ENCODE measurements at places on chromosomes 3 and 15. TPM values are rescaled to one million over a fixed set of nuclear protein-coding genes. Genes with fewer than 3 reads are reported as not detected.

The USP3 gene
- total RNA-seq = 169 TPM

GRCh38 chr3:153111016-153111415 lies 51.0 kb upstream of the RAP2B start:
- H3K4me3 ChIP-seq = no peak overlapping the region
- no peaks in the 10 kb centered on the region for H3K27me3 ChIP-seq
- no peaks in the 10 kb centered on the region for H3K36me3 ChIP-seq
- H3K4me1 ChIP-seq = no peaks in the 10 kb centered on the region

- H3K4me3 ChIP-seq = no peak overlapping the region
- H3K27me3 ChIP-seq = no peaks in the 10 kb centered on the region
- no peaks in the 10 kb centered on the region for H3K4me1 ChIP-seq
- H3K27ac ChIP-seq = no peak overlapping the region
- H3K36me3 ChIP-seq = no peaks in the 10 kb centered on the region
Observed at GRCh38 chr3:167361306-167361705, 18.8 kb downstream of the ZBBX start.

The TNFSF10 gene
- 9.5 TPM for total RNA-seq

GRCh38 chr3:191345334-191345733 lies 15.0 kb upstream of the UTS2B start:
- no peaks in the 10 kb centered on the region for H3K27me3 ChIP-seq
- no peaks in the 10 kb centered on the region for H3K36me3 ChIP-seq
- no peak overlapping the region for H3K4me3 ChIP-seq
- H3K27ac ChIP-seq = no peak overlapping the region

DNA sequence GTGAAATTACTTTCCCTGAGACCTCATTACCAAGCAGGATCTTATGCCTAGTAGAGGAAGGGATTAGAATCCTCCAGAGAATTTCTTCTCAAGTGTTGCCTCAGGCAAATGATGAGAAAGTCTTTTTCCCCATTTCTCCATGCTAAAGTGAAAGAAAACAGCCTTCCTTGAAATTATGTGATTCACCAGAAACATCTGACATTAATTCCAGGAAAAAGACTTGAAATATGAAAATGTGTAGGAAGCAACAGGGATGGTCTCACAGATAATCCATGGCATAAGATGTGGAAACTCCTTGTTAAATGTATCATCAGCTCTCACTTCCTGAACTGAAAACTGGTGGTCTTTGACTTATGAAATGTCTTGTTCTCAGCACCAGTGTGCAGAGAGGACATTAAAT lies 17.9 kb upstream of the ABI3BP start:
- H3K36me3 ChIP-seq = no peaks in the 10 kb centered on the region
- H3K27me3 ChIP-seq = no peaks in the 10 kb centered on the region
- no peak for DNase-seq
- H3K4me1 ChIP-seq = no peaks in the 10 kb centered on the region

- no peak overlapping the region for H3K27ac ChIP-seq
- no peak for DNase-seq
- peaks cover 36% of the 10 kb centered on the region for H3K4me1 ChIP-seq
- H3K4me3 ChIP-seq = no peak overlapping the region
- no peaks in the 10 kb centered on the region for H3K36me3 ChIP-seq
Observed at GRCh38 chr15:58551084-58551763, 119.4 kb downstream of the LIPC start.

DNA sequence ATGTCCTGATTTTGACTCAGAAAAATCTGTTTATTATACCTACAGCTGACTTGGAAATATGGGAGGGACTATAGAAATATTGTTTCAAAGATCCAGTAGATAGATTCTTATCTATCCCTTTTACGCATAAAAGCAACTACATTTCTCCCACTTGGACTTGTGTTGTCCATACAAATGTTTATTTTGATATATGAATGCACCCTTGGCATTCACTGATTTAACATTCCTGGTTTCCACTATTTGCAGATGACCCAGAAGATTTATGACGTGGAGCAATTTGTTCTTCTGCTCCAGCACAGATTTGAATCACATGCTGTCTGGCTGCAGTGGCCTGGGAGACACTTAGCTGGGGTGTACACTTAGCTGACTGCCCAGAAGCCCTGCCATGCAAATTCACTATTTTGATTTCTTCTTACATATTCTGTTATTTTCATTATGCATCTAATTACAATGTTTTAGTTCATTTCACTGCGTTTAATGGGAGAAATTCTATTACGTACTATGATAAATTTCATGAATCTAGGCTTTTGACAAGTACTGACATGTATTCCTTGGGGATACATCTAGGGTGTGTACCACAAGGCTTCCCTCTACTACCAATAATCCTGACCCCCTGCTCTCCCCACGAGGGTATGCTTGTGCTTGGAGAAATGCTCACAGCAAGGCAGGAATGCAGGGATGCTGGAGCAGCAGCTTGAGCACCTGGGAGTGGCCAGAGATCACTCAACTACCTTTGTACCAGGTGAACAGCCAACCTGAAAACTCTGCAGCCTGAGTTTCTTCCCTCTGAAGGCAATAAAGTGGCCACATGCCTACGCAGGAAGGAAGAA lies 223.6 kb upstream of the TBL1XR1 start:
- no peak overlapping the region for H3K4me3 ChIP-seq
- H3K4me1 ChIP-seq = peaks cover 5% of the 10 kb centered on the region
- H3K27me3 ChIP-seq = no peaks in the 10 kb centered on the region
- H3K36me3 ChIP-seq = no peaks in the 10 kb centered on the region

DNA sequence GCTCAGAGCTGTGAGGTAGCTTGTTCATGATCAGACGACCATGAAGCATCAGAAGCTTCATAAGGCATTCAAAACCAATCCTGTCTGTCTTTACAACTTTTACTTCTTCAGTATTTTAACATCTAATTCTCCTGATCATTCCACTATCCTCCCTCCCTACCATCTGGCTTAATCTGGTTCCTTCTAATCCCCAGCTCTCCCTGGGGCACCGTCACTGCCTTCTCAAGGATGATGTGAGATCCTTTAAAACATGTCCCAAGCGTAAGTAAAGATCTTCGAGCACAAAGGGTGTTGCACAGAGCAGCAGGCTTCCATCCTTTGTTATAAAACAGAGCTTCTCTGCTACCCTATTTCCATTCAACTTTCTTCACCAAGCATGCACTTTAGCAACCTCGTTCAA lies 362.7 kb upstream of the ARRDC4 start:
- no peaks in the 10 kb centered on the region for H3K4me1 ChIP-seq
- no peak overlapping the region for H3K4me3 ChIP-seq
- H3K27ac ChIP-seq = no peak overlapping the region
- H3K27me3 ChIP-seq = no peaks in the 10 kb centered on the region
- no peaks in the 10 kb centered on the region for H3K36me3 ChIP-seq

- no peak overlapping the region for H3K27ac ChIP-seq
- H3K27me3 ChIP-seq = no peaks in the 10 kb centered on the region
- no peaks in the 10 kb centered on the region for H3K36me3 ChIP-seq
- DNase-seq = no peak
Observed at GRCh38 chr3:103085465-103085864, 650.6 kb downstream of the ZPLD1 start.

- H3K36me3 ChIP-seq = peaks cover 22% of the 10 kb centered on the region
- H3K27ac ChIP-seq = no peak overlapping the region
- H3K27me3 ChIP-seq = no peaks in the 10 kb centered on the region
- no peak overlapping the region for H3K4me3 ChIP-seq
- H3K4me1 ChIP-seq = no peaks in the 10 kb centered on the region
Observed at GRCh38 chr3:33521736-33522135, 81.5 kb upstream of the UBP1 start.

The DISP2 gene
- total RNA-seq = 0.26 TPM

DNA sequence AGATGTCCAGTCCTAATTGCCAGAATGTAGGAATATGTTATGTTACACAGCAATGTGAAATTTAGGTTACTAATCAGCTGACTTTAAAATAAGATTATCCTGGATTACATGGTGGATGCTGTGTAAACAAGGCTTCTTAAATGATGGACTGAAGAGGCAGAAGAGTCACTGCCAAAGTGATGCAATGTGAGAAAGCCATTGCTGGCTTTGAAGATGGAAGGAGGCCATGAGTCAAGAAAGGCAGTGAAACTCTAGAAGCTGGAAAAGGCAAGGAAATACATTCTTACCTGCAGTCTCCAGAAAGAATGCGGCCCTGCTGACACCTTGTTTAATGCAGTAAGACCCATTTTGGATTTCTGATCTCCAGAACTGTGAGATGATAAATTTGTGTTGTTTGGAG lies 179.1 kb upstream of the ZPLD1 start:
- no peaks in the 10 kb centered on the region for H3K27me3 ChIP-seq
- no peak overlapping the region for H3K4me3 ChIP-seq
- H3K27ac ChIP-seq = no peak overlapping the region
- no peak for DNase-seq

DNA sequence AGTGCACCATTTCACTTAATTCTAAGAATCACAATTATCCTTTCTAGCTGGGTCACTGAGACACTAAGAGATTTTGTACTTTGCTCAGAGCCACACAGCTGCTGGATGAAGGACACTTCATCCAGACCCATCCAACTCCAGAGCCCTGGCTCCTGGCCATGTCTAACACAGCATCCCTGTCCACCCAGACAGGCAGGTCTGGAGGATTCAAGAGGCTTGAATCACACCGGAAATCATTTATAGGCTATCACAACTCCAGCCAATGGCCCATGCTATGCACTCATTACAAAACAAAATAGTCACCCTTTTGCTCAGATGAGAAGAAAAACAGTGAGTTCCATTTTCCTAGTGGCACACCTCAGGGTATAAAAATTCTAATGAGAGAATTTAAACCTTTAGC lies 198.2 kb upstream of the LMCD1 start:
- H3K27ac ChIP-seq = no peak overlapping the region
- DNase-seq = no peak
- H3K4me1 ChIP-seq = no peaks in the 10 kb centered on the region
- H3K27me3 ChIP-seq = no peaks in the 10 kb centered on the region
- no peak overlapping the region for H3K4me3 ChIP-seq

GRCh38 chr15:48802257-48802656 lies 8.6 kb downstream of the CEP152 start:
- H3K27me3 ChIP-seq = no peaks in the 10 kb centered on the region
- H3K27ac ChIP-seq = no peak overlapping the region
- no peaks in the 10 kb centered on the region for H3K4me1 ChIP-seq
- DNase-seq = no peak

DNA sequence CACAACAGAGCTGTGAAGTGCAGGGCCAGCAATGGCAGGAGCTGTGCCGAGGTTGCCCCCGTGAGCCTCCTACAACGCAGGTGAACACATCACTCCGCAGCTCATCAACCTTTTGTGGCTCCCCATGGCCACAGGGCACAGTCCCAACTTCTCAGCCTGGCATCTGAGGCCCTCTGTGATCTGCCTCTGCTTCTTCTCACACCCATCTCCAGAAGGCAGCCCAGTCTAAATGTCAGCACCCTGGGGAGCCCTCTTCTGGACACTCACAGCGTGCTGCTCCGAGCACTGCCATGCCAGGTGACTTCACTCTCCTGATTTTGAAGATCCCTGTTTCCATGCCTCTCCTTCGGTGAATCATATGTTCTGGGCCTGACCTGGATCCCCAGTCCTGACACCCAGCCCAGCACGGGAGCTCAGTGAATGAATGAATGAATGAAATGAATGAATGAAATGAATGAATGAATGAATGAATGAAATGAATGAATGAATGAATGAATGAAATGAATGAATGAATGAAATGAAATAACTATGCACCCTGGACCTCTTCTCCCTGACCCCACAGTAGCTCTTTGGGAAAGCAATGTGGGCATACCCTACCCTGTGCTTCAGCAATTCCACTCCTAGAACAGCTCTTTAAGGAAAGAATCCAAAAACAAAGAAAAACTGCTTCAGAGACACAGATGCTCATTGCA lies 17.9 kb upstream of the SKIC8 start:
- no peak overlapping the region for H3K27ac ChIP-seq
- DNase-seq = no peak
- H3K4me3 ChIP-seq = no peak overlapping the region
- H3K27me3 ChIP-seq = no peaks in the 10 kb centered on the region

The HDC gene
- total RNA-seq = 494 TPM

The SAMD7 gene
- total RNA-seq = not detected

DNA sequence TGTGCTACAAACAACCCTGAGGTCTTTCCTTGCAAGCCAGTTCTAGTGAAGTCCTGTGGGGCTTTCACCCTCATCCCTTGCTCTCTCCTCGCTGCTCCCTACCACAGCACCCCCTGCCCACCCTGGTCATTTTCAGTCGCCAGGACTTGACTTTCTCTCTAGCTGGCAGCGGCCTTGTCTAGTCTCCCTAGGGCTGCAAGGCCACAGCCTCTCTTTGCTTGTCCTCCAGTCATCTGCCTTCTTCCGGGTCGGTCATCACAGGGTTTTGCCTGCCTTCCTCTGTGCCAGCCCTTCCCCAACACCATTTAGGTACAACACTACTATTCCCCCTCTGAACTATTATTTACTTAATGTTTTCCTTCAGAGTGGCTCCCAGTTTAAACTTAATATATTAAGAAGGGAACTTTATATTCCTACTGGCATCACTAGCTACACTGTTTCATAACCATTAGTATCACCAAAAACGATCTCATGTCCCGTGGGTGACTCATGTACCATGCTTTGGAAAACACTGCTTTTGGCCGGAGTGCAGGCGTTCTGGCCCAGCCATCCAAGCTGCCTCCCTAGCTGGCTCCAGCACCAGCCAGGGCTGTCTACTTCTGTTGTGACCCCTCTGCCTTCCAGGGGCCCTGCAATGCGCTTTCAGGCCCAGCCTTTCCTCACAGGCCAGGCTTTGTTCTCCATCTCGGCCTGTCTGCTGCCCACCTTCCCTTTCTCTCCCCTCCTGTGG lies 21.4 kb downstream of the FAH start:
- H3K36me3 ChIP-seq = no peaks in the 10 kb centered on the region
- H3K27me3 ChIP-seq = no peaks in the 10 kb centered on the region
- no peak for DNase-seq
- H3K27ac ChIP-seq = no peak overlapping the region
- no peak overlapping the region for H3K4me3 ChIP-seq

The PDCD10 gene
- total RNA-seq = 50.6 TPM

GRCh38 chr3:81920816-81921215 lies 159.4 kb upstream of the GBE1 start:
- no peaks in the 10 kb centered on the region for H3K36me3 ChIP-seq
- no peaks in the 10 kb centered on the region for H3K4me1 ChIP-seq
- H3K27ac ChIP-seq = no peak overlapping the region
- no peaks in the 10 kb centered on the region for H3K27me3 ChIP-seq
- DNase-seq = no peak
- H3K4me3 ChIP-seq = no peak overlapping the region

The CLEC3B gene
- total RNA-seq = 0.87 TPM

The TTC14 gene
- total RNA-seq = 112 TPM

- no peaks in the 10 kb centered on the region for H3K4me1 ChIP-seq
- H3K27me3 ChIP-seq = peaks cover 10% of the 10 kb centered on the region
- no peak for DNase-seq
- no peaks in the 10 kb centered on the region for H3K36me3 ChIP-seq
Observed at GRCh38 chr3:40615110-40615915, 90.6 kb downstream of the ZNF621 start.

The NOX5 gene
- total RNA-seq = not detected

Data from natural killer cell (primary cell).